ENCODE measurements at places on chromosomes 6 and 20.

- no peak for DNase-seq
Measured at GRCh38 chr20:1660246-1660645, 2.7 kb upstream of the SIRPG start.

DNA sequence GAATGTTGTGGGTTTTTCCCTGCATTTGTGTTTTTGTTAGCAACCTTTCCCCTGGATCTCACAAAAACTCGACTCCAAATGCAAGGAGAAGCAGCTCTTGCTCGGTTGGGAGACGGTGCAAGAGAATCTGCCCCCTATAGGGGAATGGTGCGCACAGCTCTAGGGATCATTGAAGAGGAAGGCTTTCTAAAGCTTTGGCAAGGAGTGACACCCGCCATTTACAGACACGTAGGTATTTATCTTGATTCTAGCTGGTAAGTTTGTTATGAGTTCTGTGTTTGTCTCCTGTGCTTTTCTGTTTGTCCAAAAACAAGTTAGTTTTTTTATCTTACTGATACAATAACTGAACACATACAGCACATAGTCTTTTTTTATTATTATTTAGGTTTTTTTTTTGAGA, 3.0 kb downstream of the SLC25A27 start:
- DNase-seq, result no peak

- DNase-seq, result no peak
Measured at GRCh38 chr20:21397341-21398108, at the start of gene NKX2-4. TSS of gene NKX2-4 (minus strand) at chr20:21397526. CDS start at chr20:21397399, 127 bp downstream.

DNA sequence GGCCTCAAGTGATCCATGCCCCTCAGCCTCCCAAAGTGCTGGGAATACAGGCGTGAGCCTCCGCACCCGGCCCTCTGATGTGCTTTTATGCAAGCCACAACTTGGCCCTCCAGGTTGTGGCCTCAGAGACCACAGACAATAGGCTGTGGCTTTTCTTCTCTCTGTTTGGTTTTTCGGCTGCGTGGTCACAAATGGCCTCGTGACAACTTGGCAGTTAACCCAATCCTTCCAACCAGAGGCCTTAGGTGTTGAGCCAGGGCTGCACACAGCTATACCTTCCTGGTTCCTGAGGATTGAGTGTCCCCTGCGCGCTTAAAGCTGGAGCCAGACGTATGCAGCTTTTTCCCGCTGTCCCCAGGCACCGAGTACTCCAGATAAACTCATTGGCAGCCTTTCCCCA, 6.3 kb upstream of the TGM3 start:
- no peak for DNase-seq

GRCh38 chr6:116057766-116058165, 2.9 kb downstream of the FRK start:
- no peak for DNase-seq

DNA sequence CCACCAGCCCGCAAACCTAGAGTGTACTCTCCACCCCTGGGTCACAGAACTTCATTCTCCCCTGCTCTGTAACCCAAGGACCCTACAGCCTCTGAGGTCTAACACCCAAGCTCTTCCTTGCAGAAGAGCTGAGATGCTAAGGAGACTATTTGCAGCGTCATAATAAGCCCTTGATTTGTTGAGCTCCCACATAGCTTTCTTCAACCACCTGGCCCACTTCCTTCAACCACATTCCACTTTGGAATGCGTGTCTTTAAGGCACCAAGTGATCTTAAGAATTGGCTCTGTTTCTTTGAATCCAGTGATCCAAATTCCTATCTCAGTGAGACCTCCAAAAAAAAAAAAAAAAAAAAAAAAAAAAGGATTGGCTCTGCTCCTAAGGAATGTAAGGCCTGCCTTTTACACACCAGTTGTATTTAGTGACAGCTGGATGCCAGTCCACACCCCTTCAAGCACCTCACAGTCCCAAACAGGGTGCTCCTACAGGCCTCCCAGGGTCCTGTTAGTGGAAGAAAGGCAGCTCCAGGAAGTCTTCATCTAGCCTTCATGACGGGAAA, 106.2 kb downstream of the UBE3D start:
- no peak for DNase-seq

GRCh38 chr20:53349730-53350129, 243.9 kb downstream of the ZNF217 start:
- no peak for DNase-seq

GRCh38 chr20:46151936-46152335, 33.8 kb downstream of the CD40 start:
- no peak for DNase-seq

DNA sequence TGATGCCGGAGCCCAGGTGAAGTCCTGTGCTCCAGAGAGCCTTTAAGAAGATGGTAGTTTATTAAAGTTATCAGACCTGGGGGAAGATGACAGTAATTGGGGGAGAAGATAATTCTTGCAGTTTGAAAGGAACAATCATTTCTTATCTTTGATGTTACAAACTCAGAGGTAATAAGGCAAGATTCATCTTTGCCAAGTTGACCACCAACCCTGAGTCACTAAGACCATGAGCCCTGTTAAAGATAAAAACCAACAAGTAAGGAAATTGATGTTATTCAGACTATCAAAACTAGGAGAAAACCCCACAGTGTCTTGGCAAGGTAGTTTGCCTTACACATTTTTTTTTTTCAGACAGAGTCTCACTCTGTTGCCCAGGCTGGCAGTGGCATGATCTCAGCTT, 73.1 kb downstream of the MKKS start:
- DNase-seq, result no peak

- no peak for DNase-seq
Measured at GRCh38 chr20:32509639-32510066, 75.5 kb downstream of the NOL4L start.
